ENCODE measurements at places on chromosomes 7 and 10.

- no peak for DNase-seq
Observed at GRCh38 chr10:124152139-124153022, 59.0 kb upstream of the CHST15 start.

DNA sequence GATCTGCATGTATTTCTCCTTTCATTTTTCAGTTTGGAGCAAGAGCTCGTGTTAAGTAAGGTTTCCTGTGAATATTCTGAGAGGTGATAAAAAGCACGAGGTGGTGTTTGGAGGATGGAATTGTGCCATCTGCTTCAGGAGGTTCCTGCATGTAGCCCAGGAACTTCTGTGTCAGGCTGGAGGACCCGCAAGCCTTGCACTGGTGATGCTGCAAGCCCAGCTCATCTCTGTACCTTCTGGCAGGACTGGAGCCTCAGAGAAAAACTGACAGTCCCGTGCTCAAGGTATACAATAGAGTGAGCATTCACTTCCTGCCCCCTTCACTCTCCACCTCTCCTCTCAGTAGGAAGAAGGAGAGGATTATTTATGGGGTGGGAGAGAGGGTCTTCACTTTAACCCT is 240.7 kb upstream of the CCDC6 start:
- DNase-seq = no peak

DNA sequence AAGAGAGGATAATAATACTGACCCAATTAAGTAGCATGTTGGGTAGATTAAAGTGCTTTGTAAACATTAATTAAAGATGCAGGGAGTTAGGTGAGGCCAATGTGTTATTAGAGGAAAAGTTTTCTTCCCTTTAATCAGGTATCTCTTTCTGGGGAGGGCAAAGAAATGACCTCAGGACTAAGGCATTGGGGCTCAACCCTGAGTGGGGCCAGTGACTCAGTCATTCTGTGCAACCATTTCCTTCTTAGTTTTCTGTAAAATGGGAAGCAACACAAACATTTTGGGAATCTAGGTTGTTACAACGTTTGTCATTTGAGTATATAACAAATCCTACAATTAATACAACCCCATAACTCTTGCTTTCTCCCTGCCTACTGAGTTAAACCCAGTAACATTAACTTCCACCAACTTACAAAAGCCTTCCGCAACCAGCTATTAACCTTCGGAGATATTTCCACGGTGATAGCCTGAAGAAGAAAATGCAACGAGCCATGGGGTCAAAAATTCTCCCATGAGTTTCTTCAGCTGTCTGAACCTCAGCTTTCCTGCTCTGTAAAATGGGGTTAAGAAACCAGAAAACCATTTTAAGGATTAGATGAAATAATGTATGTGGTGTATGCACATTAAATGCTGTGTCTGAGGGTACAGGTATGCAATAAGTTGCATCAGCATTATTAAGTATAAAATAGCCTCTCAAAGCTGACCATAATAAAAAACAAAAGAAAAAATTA is 965 bp upstream of the PROSER2 start:
- no peak for DNase-seq

DNA sequence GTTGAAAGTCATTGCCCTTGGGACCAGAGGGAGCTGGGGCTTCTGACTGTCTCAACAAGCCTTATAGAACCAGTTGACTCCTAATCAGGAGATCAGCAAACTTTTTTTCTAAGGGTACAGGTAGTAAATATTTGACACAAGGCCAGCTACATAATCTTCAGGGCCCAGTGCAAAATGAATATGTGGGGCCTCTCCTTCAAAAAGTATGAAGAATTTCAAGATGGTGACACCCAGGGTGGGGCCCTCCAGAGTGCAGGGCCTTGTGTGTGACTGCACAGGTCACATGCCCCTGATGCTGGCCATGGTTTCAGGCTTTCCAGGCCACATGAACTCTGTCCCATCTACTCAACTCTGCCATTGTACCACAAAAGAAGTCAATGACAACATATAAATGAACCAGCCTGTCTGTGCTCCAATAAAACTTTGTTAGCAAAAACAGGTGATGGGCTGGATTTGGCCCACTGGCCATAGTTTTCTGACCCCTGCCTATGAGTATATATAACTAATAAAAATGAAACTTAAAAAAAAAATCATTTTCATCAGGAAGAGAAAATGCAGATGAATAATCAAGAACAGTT is 6.1 kb downstream of the MMRN2 start:
- DNase-seq = no peak

- no peak for DNase-seq
Observed at GRCh38 chr7:66682350-66683093, 53.8 kb downstream of the KCTD7 start.

DNA sequence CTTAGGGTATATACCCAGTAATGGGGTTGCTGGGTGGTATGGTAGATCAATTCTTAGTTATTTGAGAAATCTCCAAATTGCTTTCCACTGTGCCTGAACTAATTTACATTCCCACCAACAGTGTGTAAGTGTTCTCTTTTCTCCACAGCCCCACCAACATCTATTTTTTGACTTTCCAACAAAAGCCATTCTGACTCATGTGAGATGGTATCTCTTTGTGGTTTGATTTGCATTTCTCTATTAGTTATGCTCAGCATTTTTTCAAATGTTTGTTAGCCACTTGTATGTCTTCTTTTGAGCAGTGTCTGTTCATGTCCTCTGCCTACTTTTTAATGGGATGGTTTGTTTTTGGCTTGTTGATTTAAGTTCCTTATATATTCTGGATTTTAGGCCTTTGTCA is 66.4 kb downstream of the MGAM2 start:
- no peak for DNase-seq

DNA sequence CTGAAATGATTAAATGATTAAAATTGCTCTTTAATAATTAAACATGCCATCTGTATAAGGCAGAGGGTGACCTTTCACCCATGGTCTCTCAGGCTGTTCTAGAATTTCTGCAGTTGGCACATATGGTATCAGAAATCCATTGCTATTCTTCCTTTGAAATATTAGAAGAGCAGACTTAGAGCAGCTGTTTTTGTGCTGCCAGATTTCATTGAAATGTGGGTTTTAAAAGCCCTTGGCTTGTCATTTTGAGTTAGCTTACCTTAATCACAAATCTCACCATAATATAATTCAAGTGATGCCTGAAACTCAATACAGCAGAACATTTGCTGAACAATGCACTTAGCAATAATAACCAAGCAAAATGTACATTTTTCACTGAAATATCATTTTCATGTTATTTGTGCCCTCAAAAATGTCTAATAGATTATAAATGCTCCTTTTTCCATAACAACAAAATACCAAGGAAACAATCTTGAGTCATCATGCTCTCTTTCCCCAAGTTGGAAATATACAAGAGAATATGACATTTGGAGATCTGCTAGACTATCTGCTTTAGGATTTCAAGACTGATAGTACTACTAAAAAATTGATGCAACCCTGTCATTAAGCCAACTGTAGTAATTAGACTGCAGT is 16.1 kb upstream of the PTTG1IP2 start:
- no peak for DNase-seq

GRCh38 chr7:46059308-46060020 is 138.4 kb upstream of the IGFBP3 start:
- DNase-seq = no peak

DNA sequence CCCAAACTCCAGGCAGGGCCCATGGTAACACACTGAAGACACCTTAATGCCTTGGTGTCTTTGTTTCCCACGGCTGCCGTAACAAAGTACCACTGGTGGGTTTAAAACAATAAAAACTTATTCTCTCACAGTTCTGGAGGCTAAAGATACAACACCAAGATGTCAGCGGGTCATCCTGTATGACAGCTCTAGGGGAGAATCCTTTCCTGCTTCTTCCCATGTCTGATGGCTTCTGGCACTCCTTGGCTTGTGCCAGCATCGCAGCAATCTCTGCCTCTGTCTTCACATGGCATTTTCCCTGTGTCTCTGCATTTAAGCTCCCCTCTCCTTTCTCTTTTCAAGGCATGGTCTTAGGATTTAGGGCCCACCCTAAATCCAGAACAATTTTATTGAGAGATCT is 33.1 kb downstream of the PRSS2 start:
- DNase-seq = no peak

All from AML-193 (cell line).